NCI-H2029 (cell line): ENCODE measurements at places on chromosomes 2 and 18.

DNA sequence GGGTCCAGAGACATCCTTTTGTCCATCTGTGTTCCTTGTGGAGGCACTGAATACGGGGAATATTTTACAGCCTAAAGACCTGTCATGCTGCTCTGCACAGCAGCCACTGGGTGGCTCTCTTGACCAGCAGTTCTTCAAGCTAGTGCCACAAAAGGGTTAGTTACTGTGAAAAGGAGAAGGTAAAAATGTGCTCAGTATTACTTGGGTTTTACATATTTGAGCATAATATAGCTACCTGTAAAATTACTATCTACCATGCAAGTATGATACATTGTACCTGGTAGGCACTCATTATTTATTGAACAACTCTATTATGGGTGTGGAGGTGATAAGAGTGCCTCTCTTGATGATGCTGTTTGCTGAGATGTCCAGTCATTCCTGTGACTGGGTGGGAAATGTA, 23.6 kb downstream of the FZD5 start:
- DNase-seq: peak; percentile 35

GRCh38 chr2:235264512-235264911, 229.3 kb upstream of the AGAP1 start:
- no peak for DNase-seq

GRCh38 chr18:12345491-12346239, 31.4 kb downstream of the AFG3L2 start:
- DNase-seq: no peak

DNA sequence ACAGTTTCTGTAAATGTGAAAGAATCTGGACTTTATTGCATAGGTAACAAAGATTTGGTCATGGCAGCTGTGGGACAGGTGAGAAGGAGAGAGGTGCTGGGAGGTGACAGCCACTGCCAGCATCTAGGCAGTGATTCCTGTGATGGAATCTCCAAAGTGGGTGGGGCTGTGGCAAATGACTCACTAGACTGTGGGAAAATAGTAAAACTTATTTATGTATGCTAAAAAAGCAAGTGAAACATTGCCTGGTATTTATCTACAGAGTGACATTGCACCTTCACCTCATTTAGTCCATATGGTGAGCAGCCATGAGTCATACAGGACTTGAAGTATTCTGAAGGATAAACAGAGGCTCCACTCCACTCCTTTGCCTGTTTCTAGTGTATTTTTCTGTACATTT, 145.3 kb upstream of the MEX3C start:
- no peak for DNase-seq

DNA sequence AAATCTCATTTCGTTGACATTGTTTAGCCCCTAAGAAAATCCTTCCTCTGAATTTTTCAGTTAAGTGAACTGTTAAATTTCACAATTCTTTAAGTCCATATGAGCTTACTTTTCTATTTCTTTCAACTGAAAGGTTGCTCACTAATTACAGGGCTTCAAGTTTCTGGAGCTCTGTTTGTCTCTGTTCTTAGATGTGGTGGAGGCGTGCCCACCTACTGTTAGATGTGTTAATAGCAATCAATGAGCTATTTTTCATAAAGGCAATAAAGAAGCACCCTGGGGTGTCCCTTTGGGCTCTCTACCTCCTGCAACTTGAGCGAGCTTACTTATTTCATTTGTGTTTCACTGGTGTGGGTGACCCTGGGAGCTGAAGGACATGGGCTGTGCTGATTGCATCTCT, 25.0 kb downstream of the CREG2 start:
- no peak for DNase-seq

DNA sequence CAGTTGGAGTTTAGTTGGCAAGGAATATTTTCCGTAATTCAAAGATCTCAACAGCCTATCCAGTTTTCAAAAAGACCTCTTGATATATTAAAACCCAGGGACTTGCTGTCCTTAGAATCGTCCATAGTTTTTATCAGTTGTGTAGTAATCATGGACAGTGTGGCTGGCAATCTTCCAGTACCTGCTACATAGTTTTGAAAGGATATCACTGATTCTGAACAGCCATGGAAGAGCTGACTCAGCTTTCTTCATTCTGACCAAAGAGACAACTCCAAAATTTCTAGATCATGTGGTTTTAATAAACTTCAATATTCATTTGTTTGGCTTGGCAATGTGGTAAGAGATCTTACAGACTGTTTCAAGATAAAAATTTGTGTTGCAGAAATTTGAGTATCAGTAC, 616.7 kb downstream of the TDRD15 start:
- DNase-seq: no peak

GRCh38 chr2:115650827-115651226, 1208.4 kb downstream of the DPP10 start:
- DNase-seq: no peak

GRCh38 chr2:185738679-185739472, at the start of gene FSIP2:
FSIP2 (plus strand) TSS chr2:185738804; CDS start chr2:185738895, 91 bp downstream.
- DNase-seq: no peak

DNA sequence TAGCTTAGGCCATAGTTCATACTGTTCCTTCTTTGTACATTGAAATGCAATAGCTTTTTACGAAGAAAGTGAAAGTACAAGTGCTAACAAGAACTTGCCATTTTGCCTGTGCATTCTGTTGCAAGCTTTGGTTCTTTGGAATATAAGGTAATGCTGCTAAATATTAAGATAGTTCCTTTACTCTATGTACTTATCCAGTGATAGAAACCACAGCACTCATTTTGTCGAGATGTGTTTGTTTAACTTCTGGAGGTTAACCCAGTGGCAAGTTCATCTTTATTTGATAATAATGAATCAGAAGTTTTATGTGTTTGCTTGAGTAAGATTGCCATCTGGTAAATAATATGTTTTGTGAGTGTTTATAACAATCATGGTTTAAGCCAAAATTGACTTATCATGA, 373.1 kb upstream of the FANCL start:
- no peak for DNase-seq

DNA sequence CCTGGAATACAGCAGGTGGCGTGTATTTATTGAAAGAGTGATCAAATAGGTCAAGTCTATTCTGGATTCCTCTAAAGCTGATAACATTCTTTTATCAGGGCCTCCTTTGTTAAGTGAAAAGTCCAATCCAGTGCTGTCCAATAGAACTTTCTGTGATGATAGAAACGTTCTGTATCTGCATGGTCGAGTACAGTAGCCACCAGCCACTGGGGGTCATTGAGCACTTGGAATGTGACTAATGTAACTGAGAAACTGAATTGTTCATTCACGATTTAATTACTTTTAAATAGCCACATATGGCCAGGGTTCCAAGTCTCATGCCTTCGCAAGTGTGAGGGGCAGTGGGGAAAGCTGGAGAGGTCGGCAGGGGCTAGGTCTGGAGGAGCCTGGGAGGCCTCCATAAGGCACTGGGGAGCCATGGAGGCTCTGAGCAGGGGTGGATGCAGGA, 20.5 kb downstream of the SH2D6 start:
- DNase-seq: no peak

GRCh38 chr2:40204268-40204667, 247.6 kb downstream of the SLC8A1 start:
- DNase-seq: no peak

- DNase-seq: no peak
These were observed 484.8 kb upstream of the NETO1 start for GRCh38 chr18:73352546-73352945.

- DNase-seq: peak; percentile 2
These were observed 110.1 kb downstream of the ZNF385B start for GRCh38 chr2:179751163-179751809.

DNA sequence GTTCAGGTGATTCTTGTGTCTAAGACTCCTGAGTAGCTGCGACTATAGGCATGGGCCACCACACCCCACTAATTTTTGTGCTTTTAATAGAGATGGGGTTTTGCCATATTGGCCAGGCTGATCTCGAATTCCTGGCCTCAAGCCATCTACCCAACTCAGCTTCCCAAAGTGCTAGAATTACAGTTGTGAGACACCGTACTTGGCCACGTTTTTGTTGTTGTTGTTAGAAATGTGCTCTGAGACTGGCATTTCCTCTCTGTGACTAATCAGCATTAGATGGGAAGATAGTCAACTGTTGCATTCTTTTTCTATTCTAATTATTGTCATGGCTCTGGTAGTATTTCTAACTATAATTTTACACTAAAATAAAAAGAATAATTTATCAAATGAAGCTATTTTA, 191.7 kb downstream of the CAMKMT start:
- DNase-seq: no peak

- no peak for DNase-seq
These were observed 76.7 kb upstream of the TWIST2 start for GRCh38 chr2:238771218-238771617.

- DNase-seq: no peak
These were observed 164.2 kb upstream of the FSHR start for GRCh38 chr2:49318531-49318930.

- DNase-seq: no peak
These were observed 1178.2 kb upstream of the NRXN1 start for GRCh38 chr2:52210161-52210560.

- DNase-seq: peak; percentile 39
These were observed 111.6 kb upstream of the NABP1 start for GRCh38 chr2:191566344-191566743.

- DNase-seq: no peak
These were observed 525.6 kb downstream of the MBD2 start for GRCh38 chr18:53698907-53699306.

- DNase-seq: no peak
These were observed 48.4 kb upstream of the NEMP2 start for GRCh38 chr2:190582736-190583506.

- no peak for DNase-seq
These were observed 100.6 kb downstream of the DYM start for GRCh38 chr18:49359732-49360444.

GRCh38 chr2:38074764-38075506, 1.0 kb downstream of the CYP1B1 start:
- DNase-seq: no peak

DNA sequence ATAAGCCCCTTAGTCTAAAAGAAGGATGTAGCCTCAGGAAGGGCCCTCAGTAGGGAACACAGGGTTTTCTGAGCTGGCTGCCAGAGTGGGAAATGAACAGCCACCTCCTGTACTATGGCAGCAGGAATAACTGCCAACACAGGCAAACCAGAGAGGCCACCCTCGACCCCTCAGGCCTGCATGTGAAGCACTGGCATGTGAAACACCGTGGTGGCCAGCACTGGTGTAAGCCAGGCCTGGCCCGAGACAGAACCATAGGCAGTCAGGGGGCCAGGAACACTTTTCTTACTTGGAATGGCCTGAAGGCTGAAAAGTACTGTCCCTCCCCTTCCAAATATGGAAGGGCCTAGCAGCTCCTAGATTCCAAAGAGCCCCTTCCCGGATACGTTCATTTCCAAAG, 28.2 kb downstream of the SFXN5 start:
- DNase-seq: no peak
